Stimulated activated CD4-positive, alpha-beta T cell treated with anti-CD3 and anti-CD28 coated beads, Interleukin-2, amount 100 ng/mL, for 4 hours (primary cell): ENCODE measurements at places on chromosomes 5 and 9.

DNA sequence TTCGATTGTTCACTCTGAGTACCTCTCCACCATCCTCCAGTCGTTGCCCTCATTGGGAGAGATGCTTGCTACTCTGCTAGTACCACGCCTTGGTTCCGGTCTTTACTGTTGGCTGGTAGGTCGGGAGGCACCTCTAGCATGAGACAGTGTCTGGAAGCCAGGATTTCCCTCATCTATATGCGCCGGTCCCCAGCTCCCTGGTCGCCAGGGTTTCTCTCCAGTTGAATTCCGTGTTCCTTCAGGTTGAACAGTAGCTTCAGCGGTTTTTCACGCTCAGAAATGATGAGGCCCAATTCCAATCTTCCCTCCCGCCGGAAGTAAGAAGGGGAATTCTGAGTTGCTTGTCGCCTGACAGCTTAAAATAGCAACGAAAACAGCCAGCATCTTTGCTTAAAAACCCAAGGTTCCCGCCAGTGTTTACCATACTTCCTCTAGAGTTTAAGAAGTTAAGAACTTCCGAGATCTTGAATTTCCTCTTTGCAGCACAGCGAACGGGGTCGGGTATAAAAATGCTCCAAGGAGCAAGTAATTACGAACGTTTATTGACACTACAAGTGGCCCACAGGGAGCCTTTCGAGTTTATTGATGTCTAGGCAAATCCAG lies 1.3 kb upstream of the ST8SIA4 start:
- no peak for DNase-seq

GRCh38 chr9:69178583-69179011 lies 4.5 kb downstream of the TJP2 start:
- DNase-seq = no peak

DNA sequence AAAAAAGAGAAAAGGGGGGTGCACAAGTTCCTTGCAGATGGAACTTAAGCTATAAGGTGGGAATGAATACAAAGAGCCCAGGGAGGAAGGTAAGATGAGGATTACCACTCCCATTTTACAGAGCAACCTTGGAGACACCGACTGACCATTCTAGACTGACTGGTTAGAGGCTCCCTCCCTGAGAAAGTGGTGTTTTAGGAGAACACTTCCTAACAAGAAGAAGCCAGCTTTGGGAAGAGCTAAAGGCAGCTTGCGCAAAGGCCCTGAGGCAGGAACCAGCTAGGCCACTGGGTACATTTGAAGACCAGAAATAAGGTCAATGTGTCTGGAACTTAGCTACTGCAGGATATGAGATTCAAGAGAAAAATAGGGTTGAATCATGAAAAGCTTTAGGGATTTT lies 38.6 kb downstream of the SPARC start:
- DNase-seq = no peak

DNA sequence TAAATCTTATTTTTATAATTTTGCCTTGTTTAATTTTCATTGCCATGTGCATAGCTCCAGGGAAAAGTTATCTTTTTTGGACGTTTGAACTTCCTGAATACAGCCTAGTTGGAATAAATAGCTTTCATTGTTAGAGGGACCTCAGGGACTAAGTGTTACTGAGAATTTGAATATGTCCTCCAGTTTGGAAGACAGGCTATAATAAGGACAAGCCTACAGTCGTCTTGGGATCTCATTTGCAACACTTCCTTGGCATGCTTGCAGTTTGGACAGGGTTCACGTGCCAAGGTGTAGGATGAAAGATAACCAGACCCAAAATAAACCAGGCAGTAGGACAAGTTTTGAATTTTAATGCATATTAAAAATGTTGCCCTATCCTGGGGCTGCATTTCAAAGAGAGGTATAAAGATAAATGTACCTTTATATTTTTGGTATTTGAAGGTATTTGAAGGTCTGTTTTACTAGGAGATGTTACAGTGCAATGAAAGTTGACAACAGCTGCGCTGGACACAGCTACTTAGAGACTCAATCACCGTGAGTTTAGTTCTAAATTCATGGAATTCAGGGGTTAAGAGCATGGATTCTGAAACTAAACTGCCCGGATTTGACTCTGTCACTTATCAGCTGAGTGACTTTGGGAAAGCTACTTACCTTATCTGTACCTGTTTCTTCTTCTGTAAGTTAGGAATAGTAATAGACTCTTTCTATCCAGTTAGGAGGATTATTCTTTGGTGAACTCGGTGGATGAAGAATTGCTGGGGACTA lies 134.1 kb downstream of the ACTBL2 start:
- no peak for DNase-seq

- DNase-seq = no peak
Measured at GRCh38 chr9:3740690-3741419, 215.1 kb upstream of the RFX3 start.

DNA sequence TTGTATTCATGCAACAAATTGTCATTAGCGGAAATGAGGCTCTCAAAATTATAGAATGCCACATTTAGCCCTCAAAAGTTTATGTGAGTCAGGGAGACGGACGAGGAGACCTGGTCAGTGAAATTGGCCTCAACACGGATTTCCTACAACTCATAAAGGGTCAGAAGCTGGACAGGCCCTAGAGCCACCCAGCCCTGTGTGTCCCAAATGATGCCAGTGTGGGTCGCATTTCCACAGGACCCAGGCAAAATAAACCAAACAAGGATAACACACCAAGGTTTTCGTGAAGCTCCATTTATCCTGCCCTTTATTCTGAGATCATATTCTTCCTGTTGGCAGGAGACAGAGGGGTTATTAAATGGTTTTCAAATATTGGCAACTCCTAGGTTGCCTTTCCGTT lies 72.0 kb upstream of the COL5A1 start:
- DNase-seq = no peak

DNA sequence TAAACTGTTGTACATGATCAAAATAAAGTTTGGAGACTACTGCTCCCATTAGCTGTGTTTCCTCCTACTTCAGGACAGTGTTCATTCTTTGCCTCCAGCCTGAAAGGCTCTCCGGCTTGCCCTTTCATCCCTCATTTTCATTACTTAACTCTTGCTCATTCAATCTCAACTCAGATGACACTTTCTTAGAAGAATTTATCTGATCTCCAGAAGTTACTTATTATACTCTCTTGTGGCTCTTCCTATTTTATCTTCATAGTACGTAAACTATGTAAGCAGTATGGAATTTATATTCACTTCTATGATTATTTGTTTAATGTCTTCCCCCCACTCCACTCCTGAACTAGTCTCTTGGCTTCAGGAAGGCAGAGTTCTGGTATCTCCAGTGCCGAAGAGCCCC lies 1737.9 kb upstream of the C9orf72 start:
- no peak for DNase-seq

DNA sequence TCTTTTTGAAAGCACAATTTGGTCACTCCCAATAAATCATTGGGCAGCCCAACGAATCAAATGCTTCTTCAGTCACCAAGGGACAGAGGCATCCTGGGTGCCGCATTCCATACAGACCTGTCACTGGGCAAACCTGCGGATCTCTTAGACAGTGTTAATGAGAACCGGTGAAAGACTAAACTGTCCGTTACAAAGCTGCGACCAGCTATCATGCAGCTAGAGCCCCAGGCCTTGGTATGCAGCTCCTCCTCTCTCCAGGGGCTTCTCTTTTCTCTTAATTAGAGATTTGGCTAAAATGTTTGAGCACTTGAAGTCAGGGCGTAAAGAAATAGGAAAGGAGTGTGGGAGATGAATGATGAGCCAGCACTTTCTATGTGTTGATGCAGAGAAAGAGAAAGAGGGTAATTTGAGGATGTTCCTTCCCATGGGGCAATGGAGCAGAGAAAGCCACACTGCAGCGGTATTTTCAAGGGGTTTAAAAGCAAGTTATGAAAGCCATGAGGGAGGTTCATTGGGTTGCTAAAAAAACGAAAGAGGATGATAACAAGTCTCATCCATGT lies 175.3 kb downstream of the RFK start:
- no peak for DNase-seq
